Liver (tissue), 10 donors: ENCODE measurements at places on chromosomes 5 and 9.

- DNase-seq, result no peak
These were observed 19.9 kb upstream of the ZFAND5 start for GRCh38 chr9:72384710-72385485.

GRCh38 chr5:63727583-63727982 lies 234.7 kb downstream of the HTR1A start:
- DNase-seq, result no peak

GRCh38 chr5:83810511-83810910 lies 89.9 kb upstream of the HAPLN1 start:
- DNase-seq, result no peak

DNA sequence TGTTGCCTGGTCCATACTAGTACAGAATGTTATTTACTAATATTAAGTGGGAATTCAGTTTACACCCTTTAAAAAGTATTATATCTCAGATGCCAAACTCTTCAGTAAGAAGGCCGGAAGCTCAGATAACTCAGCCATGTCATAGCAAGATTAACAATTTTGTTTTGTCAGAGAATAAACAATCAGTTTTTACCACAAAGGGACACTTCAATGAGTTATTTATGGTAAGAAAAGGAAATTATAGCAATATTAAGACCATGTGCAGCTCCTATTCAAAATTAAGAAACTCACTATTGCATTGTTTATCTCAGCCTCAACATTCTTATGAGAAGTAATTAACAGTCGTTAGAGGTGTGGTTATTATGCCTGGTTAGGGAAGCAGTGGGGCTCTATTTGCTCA lies 13.1 kb upstream of the ARL15 start:
- no peak for DNase-seq

GRCh38 chr5:157431544-157432200 lies 28.3 kb upstream of the NIPAL4 start:
- DNase-seq, result no peak

- no peak for DNase-seq
These were observed 279.6 kb upstream of the GRAMD2B start for GRCh38 chr5:126143622-126144021.
